Fibroblast of mammary gland (primary cell): ENCODE measurements at places on chromosomes 7 and 10.
A peak's percentile ranks its signal among the peaks of the same experiment; 100 is the strongest.

DNA sequence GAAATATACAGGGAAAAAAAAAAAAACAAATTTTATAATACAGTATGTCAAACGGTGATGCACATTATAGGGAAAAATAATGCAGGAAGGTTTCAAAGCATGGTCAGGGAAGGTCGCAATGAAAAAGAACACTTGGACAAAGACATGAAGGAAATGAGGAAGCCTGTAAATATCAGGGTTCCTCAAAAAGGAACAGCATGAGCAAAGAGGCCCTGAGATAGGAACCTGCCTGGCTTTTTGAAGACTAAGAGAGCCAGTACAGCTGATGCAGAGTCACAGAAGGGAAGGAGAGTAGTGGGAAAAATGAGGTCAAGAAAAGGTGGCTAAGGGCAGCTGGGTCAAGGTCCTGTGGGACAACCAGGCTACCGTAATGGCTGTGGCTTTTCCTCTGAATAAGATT lies 1.9 kb downstream of the VPS41 start:
- DNase-seq, result no peak

DNA sequence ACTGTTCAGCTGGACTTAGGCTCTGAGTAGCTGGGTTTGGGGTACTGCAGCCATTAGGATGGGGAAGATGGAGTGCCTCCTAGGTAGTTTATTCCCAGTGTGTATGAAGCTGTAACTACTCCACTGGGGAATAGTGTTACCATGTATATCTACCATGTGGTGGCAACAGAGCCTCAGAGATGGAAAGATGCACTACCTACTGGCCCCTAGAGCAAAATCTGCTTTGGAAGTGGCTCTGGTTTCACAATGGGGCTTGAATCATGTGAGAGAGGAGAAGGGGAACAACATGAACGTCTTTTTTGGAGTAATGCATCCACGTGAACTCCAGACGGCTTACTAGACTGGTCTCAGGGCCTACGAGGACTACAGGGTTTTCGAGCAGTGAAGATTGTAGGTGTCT lies 167.3 kb downstream of the CALCR start:
- DNase-seq, result no peak

- no peak for DNase-seq
These were observed 602.8 kb downstream of the NRG3 start for GRCh38 chr10:82477776-82478175.

- DNase-seq, result peak; percentile 62
These were observed 396.4 kb upstream of the STEAP1 start for GRCh38 chr7:89757910-89758309.

DNA sequence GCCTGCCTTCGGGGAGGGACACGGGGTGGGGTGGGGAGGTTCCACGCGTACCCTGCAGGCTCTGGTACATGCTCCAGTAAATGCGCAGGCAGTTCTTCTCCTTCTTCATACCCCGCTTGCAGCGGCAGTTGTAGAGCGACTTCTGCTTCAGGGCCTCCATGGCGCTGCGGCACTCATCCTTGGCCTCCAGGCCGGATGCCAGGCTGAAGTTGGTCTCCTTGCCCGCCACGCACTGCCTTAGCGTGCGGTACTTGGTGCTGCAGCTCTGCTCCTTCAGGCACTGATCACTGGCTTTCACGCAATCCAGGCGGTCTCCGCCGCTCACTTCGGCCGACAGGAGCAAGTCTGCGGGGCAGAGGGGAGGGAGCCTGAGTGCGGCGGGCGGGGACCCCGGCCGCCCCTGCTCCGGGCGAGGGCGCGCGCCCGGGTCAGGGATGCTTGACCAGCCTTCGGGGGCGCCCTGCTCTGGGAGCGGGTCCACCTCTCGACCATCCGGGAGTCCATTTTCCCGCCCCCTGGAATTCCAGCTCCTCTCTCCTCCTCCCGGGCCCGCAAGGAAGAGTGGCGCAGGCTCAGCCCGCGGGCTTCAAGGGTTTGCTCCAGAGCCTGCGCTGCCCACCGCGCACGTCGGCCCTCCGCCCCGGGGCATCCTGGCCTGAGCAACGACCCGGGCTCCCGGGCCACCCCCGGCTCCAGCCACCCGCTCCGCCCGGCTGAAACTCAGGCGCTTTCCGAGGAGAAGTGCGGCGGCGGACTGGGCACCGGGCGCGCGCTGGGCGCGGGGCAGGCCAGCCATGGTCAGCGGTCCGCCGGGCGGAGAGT lies 2.0 kb downstream of the GFRA1 start:
- DNase-seq, result no peak

- no peak for DNase-seq
These were observed 239.7 kb upstream of the KLF6 start for GRCh38 chr10:4024516-4025245.
